NCI-H2081 (cell line): ENCODE measurements at places on chromosomes 1 and 21.

GRCh38 chr1:21184276-21184675 is 7.6 kb upstream of the EIF4G3 start:
- no peak for DNase-seq

GRCh38 chr1:149917571-149918144 is at the start of gene SV2A:
Gene SV2A, minus strand, starts transcription at chr1:149917844. Its CDS starts 4,004 bp downstream, at chr1:149913840.
- DNase-seq, result peak; percentile 88

- no peak for DNase-seq
Observed at GRCh38 chr1:28927266-28927647, 12.9 kb downstream of the EPB41 start.

- no peak for DNase-seq
Observed at GRCh38 chr1:20124456-20125057, 5.2 kb upstream of the PLA2G2D start.

GRCh38 chr1:74392840-74393239 is 119.6 kb downstream of the LRRC53 start:
- DNase-seq, result peak; percentile 8

DNA sequence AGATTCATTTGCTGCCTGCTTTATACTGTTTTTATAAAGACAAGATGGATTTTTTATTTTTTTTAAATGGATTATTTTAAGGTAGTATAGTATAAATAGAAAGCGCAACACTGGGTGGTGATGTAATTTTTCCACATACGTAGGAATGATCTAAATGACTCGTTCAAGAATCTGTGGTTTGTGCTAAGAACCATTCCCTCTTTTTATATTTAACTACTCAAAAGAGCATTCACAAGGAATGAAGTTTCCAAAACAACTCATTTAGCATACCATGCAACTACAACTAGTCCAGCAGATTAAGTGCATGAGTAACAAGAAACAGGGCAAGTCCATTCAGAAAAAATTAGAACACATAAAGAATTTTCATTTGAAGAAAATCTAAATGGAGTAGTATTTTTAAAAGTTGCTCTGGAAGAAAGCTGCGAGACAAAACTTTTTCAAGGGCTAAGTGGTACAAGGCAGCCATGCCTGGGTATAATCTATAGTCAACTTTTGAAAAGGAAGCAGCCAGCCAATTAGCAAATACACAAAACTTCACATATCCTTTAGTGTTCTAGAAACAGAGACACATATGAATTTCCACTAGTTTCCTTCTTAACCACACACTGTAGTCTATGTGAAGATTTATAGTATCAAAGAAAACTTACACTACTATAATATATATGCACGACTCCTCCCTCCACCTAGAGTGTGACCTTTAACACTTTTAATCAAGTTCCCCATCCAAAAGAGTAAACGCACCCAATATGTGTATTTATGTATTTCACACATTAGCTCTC is 23.4 kb downstream of the GTF2B start:
- DNase-seq, result no peak

- no peak for DNase-seq
Observed at GRCh38 chr1:244075247-244075722, 24.2 kb downstream of the ZBTB18 start.

DNA sequence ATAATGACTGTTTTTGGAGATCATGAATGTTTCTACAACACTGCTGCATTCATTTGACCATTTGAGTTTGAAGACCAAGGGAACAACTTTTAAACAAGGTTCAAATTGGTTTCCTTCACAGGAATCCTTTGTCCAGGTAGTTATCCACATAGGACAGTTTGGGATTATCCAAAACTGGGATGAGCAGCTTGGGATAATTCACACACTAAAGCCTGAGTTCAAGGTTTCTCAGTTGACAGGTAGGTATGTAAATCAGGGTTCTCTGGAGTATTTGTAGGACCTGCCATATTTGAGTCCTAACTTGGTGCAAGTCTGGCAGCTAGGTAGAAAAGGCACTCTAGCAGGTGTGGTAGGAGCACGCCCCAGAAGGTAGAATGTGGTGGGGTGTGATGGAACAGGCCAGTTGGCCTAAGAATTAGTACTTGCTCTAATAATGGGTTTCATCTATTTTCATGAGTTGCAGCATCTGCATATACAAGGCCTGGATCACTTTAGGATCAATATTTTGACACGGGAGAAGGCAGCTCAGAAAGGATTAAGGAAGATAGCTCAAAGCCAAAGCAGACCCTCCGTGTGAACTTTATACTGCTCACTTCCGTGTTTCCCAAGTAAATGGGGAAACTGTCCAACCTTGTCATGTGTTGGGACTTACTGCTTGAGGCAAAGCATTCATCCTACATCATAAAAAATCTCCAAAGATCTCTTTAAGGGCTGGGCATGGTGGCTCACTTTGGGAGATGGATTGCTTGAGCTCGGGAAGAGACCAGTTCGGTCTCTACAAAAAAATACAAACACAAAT is 14.1 kb upstream of the RAB42 start:
- no peak for DNase-seq

- no peak for DNase-seq
Observed at GRCh38 chr21:46334351-46335140, 10.6 kb downstream of the PCNT start.

- DNase-seq, result no peak
Observed at GRCh38 chr1:5686925-5687706, 305.1 kb downstream of the NPHP4 start.

- DNase-seq, result no peak
Observed at GRCh38 chr1:35598895-35599294, 25.8 kb downstream of the TFAP2E start.

DNA sequence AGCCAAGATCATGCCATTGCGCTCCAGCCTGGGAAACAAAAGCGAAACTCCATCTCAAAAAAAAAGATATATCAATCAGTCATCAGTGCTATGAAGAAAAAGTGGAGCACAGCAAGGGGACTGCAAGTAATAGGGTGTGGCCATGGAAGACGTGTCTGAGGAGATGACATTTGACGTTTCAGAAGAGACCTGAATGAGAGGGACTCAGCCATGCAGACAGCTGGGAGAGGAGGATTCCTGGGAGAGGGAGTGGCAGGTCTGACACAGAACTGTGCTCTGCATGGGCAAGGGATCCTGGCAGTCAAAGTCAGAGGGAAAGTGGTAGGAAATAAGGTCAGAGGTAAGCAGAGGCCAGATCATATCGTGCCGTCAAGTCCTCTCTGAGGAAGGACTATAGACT is 3.3 kb downstream of the LAX1 start:
- no peak for DNase-seq

DNA sequence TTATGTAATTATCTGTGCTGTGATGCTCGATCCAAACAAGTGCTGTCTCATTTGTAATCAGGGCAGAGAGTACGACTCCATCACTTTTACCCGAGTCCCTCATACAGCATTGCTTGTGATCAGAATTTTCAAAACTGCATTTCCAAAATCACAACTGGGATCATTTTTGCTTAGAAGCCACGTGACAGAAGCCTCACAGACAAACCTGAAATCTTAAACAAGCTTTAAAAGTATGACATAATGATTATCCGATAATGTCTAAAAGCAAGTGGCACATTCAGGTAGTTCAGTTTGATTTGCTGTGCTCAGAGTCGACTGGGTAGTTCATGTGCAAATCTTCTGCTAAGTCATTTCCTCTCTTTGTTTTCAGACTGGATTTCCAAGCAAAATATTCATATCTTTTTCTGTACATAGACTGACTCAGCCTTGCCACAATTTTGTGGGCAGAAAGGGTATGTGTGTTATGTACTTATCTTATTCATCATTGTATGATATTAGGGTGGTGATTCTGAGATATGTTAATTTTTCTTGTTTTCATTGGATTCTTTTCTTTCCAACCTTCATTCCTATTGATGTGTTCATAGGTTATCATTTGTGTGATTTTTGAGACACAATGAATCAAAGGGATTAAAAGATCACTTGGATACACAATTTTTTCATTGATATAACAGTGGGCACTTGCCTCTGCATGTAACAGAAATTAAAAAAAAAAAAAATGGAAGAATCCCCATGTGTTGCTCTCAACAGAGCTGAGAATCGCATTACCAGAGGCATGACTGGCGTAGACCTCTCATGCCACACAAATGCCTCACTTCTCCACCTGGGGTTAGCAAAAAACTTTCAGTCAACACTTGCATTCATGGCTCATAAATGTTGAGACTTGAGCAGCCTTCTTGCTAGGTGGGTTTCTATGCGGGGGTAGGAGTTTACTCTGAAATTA is 355.7 kb downstream of the LTN1 start:
- DNase-seq, result no peak

DNA sequence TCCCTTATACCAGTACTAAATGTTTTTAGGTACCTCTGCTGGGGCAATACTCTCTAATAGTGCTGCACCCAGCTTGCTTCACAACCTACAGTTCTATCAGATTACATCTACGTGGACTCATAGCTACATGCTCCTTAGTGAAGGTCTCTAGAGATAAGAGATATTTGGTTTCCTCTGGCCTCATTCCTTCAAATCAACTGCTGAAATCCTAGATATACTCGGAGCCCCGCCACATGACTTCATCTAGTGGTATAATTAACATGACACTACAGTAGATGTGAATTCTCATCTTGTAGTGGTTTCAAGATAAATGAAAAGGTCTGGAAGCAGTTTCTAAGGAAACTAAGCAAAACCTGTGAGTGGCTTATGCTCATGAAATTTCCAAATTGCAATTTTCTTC is 115.4 kb downstream of the SMYD2 start:
- DNase-seq, result no peak

- no peak for DNase-seq
Observed at GRCh38 chr21:42829954-42830353, 49.4 kb downstream of the WDR4 start.

- no peak for DNase-seq
Observed at GRCh38 chr1:247440001-247440620, 17.8 kb downstream of the OR2B11 start.

GRCh38 chr1:151243683-151244216 is 10.8 kb upstream of the PSMD4 start:
- no peak for DNase-seq

DNA sequence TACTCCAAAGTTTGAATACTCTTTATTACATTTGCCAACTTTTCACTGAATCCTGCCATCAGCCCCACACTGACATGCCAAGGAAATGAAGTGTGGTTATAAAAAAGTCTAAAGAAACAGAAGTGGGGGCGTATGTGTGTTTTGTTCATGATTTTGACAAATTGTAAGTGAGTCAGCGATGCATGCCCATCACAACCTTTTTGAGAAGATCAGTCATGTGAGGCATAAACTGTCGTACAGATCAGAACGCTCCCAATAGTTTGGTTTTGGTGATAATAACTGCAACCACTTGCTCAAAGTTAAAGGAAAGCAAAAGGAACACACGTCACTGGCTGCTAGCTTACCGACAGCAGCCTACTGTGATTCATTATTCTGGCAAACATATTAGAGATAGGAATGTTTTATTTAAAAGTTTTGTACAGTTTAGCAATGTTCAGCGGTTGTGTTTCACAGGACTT is 95.6 kb downstream of the RGS2 start:
- DNase-seq, result no peak

DNA sequence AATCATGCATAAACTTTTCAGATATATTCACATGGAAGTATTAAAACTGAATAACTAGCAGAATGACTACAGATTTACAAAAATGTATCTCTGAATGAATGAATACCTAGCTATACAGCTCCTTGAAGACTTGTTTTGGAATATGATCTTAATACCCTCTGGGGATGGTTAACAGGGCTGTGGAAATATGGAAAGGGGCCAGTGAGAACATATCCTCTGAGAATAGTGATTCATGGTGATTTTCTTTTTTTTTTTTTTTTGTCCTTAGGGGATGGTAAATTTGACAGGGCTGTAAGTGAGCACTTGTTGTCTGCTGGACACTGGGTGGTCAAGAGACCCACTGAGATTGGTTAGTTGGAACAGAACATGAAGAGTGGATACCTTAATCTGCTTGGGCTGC is 80.7 kb upstream of the HP1BP3 start:
- no peak for DNase-seq

- DNase-seq, result no peak
Observed at GRCh38 chr1:71422221-71422620, 341.4 kb upstream of the ZRANB2 start.

GRCh38 chr21:42226626-42227025 is 7.7 kb downstream of the ABCG1 start:
- no peak for DNase-seq

- no peak for DNase-seq
Observed at GRCh38 chr21:40577285-40578043, 269.5 kb downstream of the DSCAM start.

DNA sequence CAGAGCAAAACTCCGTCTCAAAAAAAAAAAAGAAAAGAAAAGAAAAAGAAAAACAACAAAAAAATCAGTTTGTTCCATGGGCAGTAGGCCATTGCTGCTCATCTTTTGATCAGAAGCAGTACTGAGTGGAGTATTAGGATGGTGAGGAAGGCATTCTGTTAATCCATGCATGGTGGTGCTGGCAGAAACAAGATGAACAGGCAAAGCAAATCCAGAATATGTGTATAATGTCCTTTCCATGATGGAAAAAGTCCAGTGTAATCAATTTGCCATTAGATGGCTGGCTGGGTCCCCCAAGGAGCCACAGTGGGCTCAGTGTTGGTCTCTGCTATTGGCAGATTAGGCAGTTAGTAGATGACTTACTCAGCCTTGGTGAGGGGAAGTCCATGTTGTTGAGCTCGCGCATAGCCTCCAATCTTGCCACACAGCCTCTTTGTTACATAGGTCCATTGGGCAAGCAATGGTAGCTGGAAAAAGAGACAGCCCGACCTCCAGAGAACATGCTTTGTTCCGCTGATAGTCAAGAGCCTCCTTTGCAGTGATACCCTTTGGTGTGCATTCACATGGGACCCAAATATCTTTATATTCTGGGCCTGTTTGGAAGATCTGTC is 23.3 kb downstream of the H3-3A start:
- no peak for DNase-seq

- peak; percentile 63 for DNase-seq
Observed at GRCh38 chr1:212858461-212859265, 588 bp downstream of the FLVCR1 start.

GRCh38 chr1:202282596-202283283 is 59.0 kb downstream of the UBE2T start:
- no peak for DNase-seq

DNA sequence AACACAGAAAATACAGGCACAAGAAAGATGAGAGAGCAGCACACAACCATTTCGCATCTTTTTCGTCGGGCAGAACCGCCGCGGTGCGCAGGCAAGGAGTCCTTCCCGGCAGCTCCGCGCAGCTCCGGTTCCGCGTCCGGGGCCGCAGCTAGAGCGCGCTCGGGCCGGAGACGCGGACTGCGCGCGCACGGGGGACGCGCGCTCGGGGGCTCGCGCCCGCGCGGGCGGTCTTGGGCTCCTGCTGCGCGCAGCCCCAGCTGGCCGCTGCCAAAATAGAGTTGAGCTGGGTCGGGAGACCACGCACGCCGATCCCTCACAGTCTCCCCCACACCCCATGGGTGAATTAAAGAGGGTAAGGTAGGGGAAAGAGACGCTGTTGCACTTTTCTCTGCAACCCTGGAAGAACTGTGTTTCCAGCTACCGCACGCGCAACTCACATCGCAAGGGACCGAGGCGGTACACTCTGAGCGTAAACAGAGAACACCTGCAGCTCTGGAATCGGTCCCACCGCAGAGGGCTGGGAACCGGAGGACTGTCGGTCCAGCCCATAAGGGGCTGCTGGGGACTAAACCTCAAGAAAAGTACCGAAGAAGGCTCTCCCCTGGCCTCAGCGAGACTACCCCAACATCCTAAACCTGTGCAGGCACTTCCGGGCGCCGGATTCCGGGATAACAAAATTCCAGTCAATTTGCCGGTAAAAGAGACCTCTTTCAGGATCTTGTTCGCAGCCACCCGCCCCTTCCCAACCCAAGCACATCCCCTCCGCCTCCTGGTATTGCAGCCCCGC is 1.7 kb downstream of the NR5A2 start:
- DNase-seq, result peak; percentile 72

- no peak for DNase-seq
Observed at GRCh38 chr1:21294266-21294989, 4.2 kb upstream of the ECE1 start.
